Stimulated activated CD4-positive, alpha-beta T cell treated with anti-CD3 and anti-CD28 coated beads, Interleukin-1b, Interleukin-23, amount 100 ng/mL, for 1 hour (primary cell): ENCODE measurements at places on chromosomes 2 and 18.

- DNase-seq = no peak
Measured at GRCh38 chr2:44320832-44321231, 40.5 kb downstream of the PREPL start.

GRCh38 chr2:31241625-31242270 is 7.8 kb downstream of the EHD3 start:
- DNase-seq = no peak

DNA sequence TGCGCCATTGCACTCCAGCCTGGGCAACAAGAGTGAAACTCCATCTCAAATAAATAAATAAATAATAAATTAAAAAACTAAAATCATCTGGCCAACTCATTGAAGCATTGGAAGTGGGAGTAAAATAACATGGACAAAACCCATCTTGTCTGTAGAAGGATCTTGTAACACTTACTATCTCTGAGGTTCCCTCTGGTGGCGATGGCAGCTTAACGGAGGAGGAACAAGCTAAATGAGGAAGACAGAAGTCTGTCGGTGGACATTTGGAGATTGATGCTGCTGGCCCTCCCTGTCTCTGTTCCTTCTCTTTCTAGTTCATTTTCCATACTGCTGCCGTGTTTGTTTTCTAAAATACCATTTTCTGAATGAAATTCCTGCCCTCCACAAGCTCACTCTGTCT is 43.4 kb downstream of the ZCCHC2 start:
- DNase-seq = no peak

DNA sequence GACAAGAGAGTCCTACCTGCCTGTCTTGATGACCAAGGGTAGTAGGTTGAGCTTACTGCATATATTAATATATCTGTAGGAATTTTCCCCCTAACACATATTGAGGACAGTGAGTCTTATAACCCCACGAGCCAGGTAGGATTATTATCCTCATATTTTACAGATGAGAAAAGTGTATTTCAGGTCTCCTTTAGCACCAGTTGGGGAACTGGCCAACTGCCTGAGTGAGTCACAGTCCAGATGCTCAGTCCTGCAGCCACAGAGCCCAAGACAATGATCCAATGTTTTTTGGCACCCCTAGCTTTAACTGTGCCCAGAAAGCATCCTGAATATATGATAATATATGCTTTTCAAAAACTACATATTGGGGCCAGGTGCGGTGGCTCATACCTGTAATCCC is 30.8 kb upstream of the GLS start:
- DNase-seq = no peak

- DNase-seq = no peak
Measured at GRCh38 chr2:198321522-198322088, 517.2 kb downstream of the PLCL1 start.

- DNase-seq = no peak
Measured at GRCh38 chr2:166106431-166107015, 21.3 kb downstream of the SCN1A start.

DNA sequence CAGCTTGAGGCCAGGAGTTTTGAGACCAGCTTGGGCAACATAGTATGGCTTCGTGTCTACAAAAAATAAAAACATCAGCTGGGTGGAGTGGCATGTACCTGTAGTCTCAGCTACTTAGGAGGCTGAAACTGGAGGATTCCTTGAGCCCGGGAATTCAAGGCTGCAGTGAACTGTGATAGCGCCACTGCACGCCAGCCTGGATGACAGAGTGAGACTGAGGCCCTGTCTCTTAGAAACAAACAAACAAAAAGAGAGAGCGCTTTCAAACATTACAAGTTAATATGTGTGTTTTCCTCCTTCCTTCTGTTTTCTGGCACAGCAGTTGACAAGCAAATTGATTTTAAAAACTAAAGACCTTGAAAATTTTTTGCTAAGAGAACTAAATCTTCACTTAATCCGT is 9.9 kb downstream of the EPC2 start:
- DNase-seq = no peak
